ENCODE measurements at places on chromosomes 12 and 14. TPM values are rescaled to one million over a fixed set of nuclear protein-coding genes. Genes with fewer than 3 reads are reported as not detected.

VDR gene
- 2.7 TPM for total RNA-seq

CLEC2A gene
- not detected for total RNA-seq

DIP2B gene
- total RNA-seq: 42.4 TPM

TMX1 gene
- 28.0 TPM for total RNA-seq

GZMB gene
- total RNA-seq: 1.4 TPM

MORN3 gene
- total RNA-seq: 0.70 TPM

FOXA1 gene
- 3.2 TPM for total RNA-seq

EIF2S3B gene
- 0.47 TPM for total RNA-seq

CLEC4D gene
- total RNA-seq: 1.8 TPM

FBXO34 gene
- total RNA-seq: 39.6 TPM

GPR135 gene
- total RNA-seq: 5.7 TPM

ATG101 gene
- 21.0 TPM for total RNA-seq

POLE2 gene
- 14.4 TPM for total RNA-seq

CLBA1 gene
- 17.3 TPM for total RNA-seq

PPFIA2 gene
- total RNA-seq: 10.7 TPM

LIN52 gene
- total RNA-seq: 13.8 TPM

SNRPF gene
- 17.9 TPM for total RNA-seq

BRAP gene
- total RNA-seq: 13.8 TPM

PLA2G1B gene
- total RNA-seq: not detected

ENDOU gene
- not detected for total RNA-seq

CLEC4C gene
- 0.29 TPM for total RNA-seq

DPY19L2 gene
- 47.2 TPM for total RNA-seq

TDRD9 gene
- 1.5 TPM for total RNA-seq

PMEL gene
- 3.2 TPM for total RNA-seq

USP44 gene
- 2.3 TPM for total RNA-seq

FAM181A gene
- not detected for total RNA-seq

ZDHHC22 gene
- total RNA-seq: 0.18 TPM

TDP1 gene
- 26.2 TPM for total RNA-seq

ITPR2 gene
- total RNA-seq: 41.2 TPM

LRTM2 gene
- 0.35 TPM for total RNA-seq

PRPH gene
- total RNA-seq: 0.18 TPM

DACT1 gene
- 38.0 TPM for total RNA-seq

TAS2R42 gene
- total RNA-seq: not detected

PPP2R5C gene
- total RNA-seq: 76.9 TPM

LEMD3 gene
- total RNA-seq: 62.0 TPM

CBLN3 gene
- 2.6 TPM for total RNA-seq

CLEC12A gene
- total RNA-seq: 5.2 TPM

KRT78 gene
- not detected for total RNA-seq

Data from metanephros (tissue), 2 donors.